Large intestine (tissue), 12 donors: ENCODE measurements at places on chromosomes 11 and 22. TPM values are rescaled to one million over a fixed set of nuclear protein-coding genes. Genes with fewer than 3 reads are reported as not detected.

GRCh38 chr11:2482745-2483144, 37.9 kb downstream of the KCNQ1 start:
- no peak for DNase-seq

The MRPL11 gene
- 69.5 TPM for polyA plus RNA-seq

- DNase-seq, result peak; percentile 9
These were observed 26.5 kb upstream of the UBASH3B start for GRCh38 chr11:122628810-122629555.

The CABP7 gene
- polyA plus RNA-seq, result 5.2 TPM

GRCh38 chr11:88474655-88475054, 137.1 kb upstream of the CTSC start:
- DNase-seq, result no peak

GRCh38 chr11:57368106-57368844, 12.7 kb downstream of the PRG3 start:
- DNase-seq, result no peak

The OR5AK2 gene
- 0.12 TPM for polyA plus RNA-seq

DNA sequence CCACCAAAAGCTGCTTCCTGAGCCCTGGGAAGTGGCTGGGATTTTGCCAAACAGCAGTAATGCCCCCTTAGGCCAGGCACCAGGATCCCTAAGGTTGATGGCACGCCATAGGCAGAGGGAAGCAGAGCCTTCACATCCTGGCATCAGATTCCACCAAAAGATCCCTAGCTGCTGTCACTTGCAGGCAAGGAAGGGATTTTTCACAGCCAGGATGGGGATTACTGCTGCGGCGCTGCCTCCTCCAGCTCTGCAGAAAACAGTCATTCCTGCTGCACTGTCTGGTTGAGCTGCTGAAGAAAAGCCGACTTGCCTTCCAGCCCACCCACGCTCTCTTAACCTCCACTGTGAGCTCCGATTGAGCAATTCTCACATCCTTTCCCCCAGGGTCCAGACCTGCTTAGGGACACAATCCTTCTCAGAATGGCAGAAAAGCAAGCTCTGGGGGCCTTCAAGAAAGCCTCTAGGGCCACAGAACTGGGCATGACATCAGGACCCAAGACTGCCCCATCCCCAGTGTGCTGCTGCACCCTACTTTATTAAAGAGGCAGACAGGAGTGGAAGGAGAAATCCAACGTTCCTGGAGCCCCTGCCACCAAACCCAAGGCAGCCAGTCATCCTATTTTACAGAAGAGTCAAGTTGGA, 19.9 kb downstream of the SYN3 start:
- DNase-seq, result no peak

The MS4A8 gene
- polyA plus RNA-seq, result 112 TPM

The FERMT3 gene
- 28.5 TPM for polyA plus RNA-seq

The MAPK8IP1 gene
- 9.0 TPM for polyA plus RNA-seq

The GLB1L2 gene
- 6.7 TPM for polyA plus RNA-seq

The GDPD4 gene
- polyA plus RNA-seq, result 5.1 TPM

The CARD16 gene
- 25.6 TPM for polyA plus RNA-seq

The LRRC4C gene
- 3.9 TPM for polyA plus RNA-seq

The ME3 gene
- polyA plus RNA-seq, result 25.0 TPM

The SCGB1D1 gene
- polyA plus RNA-seq, result not detected

DNA sequence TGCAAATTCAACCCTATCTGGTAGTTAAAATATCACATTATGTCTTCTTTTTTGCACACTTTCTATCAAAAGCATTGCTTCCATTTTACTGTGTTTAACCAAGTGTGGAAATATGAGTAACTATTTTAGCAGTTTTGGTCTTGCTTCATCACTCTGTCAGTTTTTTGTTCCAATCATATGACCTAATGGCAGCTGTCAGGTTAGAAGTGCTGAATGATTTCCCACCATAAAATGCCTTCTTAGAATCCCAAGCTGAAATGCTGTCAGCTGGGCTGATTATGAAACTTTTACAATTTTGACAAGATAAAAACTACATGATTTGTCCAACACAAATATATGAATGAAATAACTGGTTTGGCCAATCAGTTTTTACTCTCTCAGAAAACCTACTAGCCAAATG, 1654.6 kb upstream of the RAG2 start:
- peak; percentile 8 for DNase-seq

GRCh38 chr11:45371251-45372115, 85.3 kb upstream of the SYT13 start:
- peak; percentile 65 for DNase-seq
